Epithelial cell of proximal tubule (primary cell): ENCODE measurements at places on chromosomes 12 and 14. TPM values are rescaled to one million over a fixed set of nuclear protein-coding genes. Genes with fewer than 3 reads are reported as not detected.

UBC gene
- total RNA-seq = 679 and 827 TPM in 2 replicates

RPS6KL1 gene
- 18.7 and 21.3 TPM in 2 replicates for total RNA-seq

KRT6C gene
- not detected in 2 replicates for total RNA-seq

TMEM179 gene
- total RNA-seq = not detected in 2 replicates

CCDC197 gene
- not detected in 2 replicates for total RNA-seq

SLC5A8 gene
- not detected in 2 replicates for total RNA-seq

DNAJC22 gene
- total RNA-seq = 0.40 and 1.0 TPM in 2 replicates

KRT74 gene
- total RNA-seq = not detected in 2 replicates

INHBE gene
- total RNA-seq = 0.29 TPM in 1 of 2 replicates, not detected in the other

FBRSL1 gene
- 57.4 and 95.9 TPM in 2 replicates for total RNA-seq

KIF26A gene
- 0.46 and 0.87 TPM in 2 replicates for total RNA-seq

JPH4 gene
- 0.06 TPM in 1 of 2 replicates, not detected in the other for total RNA-seq

KLHL33 gene
- total RNA-seq = under 0.01 and 0.17 TPM in 2 replicates

KCNH3 gene
- 0.07 and 0.12 TPM in 2 replicates for total RNA-seq

DEGS2 gene
- total RNA-seq = 0.06 TPM in 1 of 2 replicates, not detected in the other

VASH1 gene
- total RNA-seq = 2.5 and 2.9 TPM in 2 replicates

SERPINA12 gene
- total RNA-seq = not detected in 2 replicates

CCDC175 gene
- total RNA-seq = not detected in 2 replicates

TAS2R50 gene
- not detected in 2 replicates for total RNA-seq

CARMIL3 gene
- 0.07 TPM in 1 of 2 replicates, not detected in the other for total RNA-seq

IGF1 gene
- 0.06 TPM in 1 of 2 replicates, not detected in the other for total RNA-seq

EML5 gene
- total RNA-seq = 0.40 and 0.87 TPM in 2 replicates

TAS2R20 gene
- 0.36 and 0.58 TPM in 2 replicates for total RNA-seq

TAS2R7 gene
- not detected in 2 replicates for total RNA-seq

MANSC4 gene
- total RNA-seq = not detected in 2 replicates

SIX1 gene
- total RNA-seq = 4.6 and 6.5 TPM in 2 replicates

LRRC10 gene
- total RNA-seq = not detected in 2 replicates

IL22 gene
- total RNA-seq = not detected in 2 replicates

BRAP gene
- total RNA-seq = 13.7 and 19.9 TPM in 2 replicates

SLC25A47 gene
- total RNA-seq = not detected in 2 replicates

TNFAIP2 gene
- 58.5 and 155 TPM in 2 replicates for total RNA-seq

NUMB gene
- total RNA-seq = 22.2 and 23.1 TPM in 2 replicates

ZFHX2 gene
- total RNA-seq = 0.58 and 0.81 TPM in 2 replicates

CACNA2D4 gene
- 0.14 and 1.6 TPM in 2 replicates for total RNA-seq

TCHP gene
- 20.0 and 37.5 TPM in 2 replicates for total RNA-seq

ATP2B1 gene
- total RNA-seq = 17.1 and 25.3 TPM in 2 replicates

KERA gene
- total RNA-seq = not detected in 2 replicates

SLCO1A2 gene
- not detected in 2 replicates for total RNA-seq

FGF23 gene
- not detected in 2 replicates for total RNA-seq

TMPRSS12 gene
- total RNA-seq = not detected in 2 replicates
